CD4-positive, alpha-beta T cell (primary cell): ENCODE measurements at places on chromosomes 4 and X.
A peak's percentile ranks its signal among the peaks of the same experiment; 100 is the strongest.

GRCh38 chr4:87071401-87071800, 136.6 kb downstream of the AFF1 start:
- DNase-seq, result no peak

DNA sequence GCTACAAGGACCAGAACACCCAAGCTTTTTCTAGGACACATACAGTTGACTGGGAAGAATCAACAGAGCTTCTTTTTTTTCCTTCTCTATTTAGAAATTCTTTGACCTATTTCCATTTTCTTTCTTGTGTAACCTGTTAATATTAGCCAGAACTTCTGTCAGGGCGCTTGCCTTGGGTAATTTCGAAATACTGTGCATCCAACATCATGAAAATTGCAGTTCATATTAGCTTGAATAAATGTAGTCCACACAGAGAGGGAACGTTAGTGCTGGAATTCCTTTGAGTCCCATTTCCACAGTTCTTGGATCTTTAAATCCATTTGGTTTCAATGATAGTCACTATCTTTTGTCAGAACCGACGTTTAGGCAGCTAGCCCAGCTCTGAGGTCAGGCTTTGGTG, 141.8 kb downstream of the MXRA5 start:
- no peak for DNase-seq

- DNase-seq, result no peak
These were observed 1209.7 kb upstream of the PABPC4L start for GRCh38 chr4:135411251-135411650.

DNA sequence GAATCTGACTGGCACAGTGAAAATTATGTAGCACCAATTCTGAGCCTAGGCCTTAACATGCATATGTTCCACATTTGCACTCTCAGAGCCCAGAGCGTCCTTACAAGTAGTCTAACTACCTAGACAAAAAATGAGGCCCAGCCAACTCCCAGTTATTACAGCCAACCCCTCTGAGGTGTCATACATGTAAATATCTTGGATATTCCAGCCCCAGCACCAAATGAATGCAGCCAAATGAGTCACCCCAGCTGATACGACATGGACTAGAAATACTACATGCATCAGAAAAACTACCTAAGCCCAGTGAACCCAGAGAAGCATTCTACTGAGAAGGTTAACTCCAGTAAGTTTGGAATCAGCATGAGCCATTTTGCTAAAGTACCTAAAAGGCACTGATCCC, 145.1 kb downstream of the STPG2 start:
- DNase-seq, result no peak

DNA sequence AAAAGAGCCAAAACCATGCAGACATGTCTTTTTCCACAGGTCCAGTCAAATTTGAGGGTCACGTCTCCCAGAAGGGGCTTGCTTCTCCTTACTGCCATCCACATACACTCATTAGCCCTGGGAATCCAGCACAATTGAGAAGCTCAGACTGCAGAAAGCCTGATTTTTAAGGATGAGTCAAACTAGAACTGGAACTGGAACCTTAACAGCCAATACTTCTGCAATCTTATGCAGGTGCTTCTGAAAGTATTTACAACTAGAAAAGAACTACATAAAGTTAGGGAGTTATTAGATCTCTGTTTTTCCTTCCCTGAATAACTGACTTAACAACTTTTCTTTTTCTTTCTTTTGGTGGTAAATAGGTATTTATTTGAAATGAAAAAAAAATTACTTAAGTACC, 86.3 kb downstream of the CDS1 start:
- no peak for DNase-seq

- no peak for DNase-seq
These were observed 30.0 kb upstream of the BLTP1 start for GRCh38 chr4:122122083-122122482.

- no peak for DNase-seq
These were observed 10.8 kb downstream of the CETN2 start for GRCh38 chrX:152819732-152820131.

DNA sequence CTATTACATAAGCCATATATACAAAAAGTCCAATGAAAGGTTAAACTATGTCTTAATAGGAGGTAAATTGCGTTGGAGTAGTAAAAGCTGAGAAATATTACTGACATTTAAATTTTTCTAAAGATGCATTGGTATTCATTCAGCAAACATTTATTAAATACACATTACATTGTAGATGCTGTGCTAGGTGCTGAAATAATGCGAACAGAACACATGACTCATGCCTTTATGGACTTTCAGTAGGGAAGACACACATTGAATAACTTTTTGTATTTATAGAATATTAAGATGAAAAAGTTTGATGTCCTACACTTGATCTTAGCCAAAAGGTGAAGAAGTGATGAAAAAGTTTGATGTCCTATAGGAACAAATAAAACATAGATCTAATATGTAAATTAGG, 871.1 kb upstream of the SLIT2 start:
- no peak for DNase-seq

GRCh38 chr4:155795991-155796390, 37.2 kb downstream of the GUCY1B1 start:
- no peak for DNase-seq

GRCh38 chr4:3226467-3226866, 22.5 kb upstream of the MSANTD1 start:
- DNase-seq, result no peak

DNA sequence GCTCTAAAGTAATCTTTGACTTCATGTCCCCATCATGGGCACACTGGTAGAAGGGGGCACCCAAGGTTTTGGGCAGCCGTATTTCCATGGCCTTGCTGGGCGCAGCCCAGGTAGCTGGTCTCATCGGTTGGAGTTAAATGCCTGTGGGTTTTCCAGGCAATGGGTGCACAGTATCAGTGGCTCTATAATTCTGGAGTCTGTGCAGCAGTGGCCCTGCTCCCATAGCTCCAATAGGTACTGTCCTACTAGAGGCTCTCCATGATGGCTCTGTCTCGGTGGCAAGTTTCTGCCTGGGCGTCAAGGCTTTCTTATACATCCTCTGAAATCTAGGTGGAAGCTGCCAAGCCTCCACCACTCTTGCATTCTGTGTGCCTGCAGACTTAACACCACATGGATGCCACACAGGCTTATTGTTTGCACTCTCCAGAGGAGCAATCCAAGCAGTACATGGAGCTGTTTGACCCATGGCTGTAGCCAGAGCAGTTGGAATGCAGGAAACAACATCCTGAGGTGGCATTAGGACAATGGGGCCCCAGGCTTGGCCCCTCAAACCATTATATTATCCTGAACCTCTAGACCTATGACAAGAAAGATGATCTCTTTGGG, 60.5 kb upstream of the UGT8 start:
- DNase-seq, result no peak

DNA sequence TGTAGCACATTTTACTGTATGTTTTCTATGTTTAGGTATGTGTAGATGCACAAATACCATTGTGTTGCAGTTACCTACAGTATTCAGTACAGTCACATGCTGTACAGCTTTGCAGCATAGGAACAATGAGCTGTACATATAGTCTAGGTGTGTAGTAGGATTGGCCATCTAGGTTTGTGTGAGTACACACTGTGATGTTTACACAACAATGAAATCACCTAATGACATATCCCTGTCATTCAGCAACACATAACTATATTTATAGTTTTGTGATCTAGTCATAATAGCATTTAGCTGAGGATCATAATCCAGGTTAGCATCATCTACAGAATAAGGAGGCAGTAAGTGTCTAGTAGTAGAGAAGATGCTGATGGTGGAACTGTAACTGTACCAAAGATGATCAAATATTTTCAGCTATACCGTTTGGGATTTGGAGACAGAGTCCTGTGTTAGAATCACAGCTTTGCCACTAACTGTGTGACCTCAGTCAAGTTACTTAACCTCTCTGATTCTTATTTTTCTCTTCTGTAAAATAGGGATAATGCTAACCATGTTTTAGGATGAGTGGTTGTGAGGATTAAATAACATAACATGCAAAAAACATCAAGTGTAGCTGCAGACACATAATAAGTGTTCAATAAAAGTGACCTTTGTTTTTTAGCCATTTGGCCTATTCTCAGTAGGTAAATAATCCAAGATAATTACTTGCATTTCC, 73.3 kb downstream of the LIMCH1 start:
- no peak for DNase-seq

DNA sequence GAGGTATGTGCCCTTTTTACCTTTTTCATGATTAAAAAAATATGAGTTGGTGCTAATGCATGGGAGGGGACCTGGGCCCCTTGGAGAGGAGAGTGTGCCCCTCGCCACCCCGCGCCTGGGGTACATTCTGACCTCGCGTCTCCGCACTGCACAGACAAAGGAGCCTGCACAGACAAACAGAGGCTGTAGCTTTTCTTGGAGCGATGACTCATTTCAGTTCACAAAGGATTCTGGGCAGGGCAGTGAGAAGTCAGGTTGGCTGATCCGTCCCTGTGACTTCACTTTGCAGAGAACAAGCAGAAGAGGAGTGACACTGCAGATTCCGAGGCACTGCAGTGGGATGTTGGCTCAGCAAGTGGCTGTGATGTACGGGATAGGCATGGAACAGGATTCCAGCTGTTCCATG, 82.9 kb downstream of the STOX2 start:
- DNase-seq, result no peak

GRCh38 chr4:186755550-186756519, 32.2 kb upstream of the FAT1 start:
- no peak for DNase-seq

DNA sequence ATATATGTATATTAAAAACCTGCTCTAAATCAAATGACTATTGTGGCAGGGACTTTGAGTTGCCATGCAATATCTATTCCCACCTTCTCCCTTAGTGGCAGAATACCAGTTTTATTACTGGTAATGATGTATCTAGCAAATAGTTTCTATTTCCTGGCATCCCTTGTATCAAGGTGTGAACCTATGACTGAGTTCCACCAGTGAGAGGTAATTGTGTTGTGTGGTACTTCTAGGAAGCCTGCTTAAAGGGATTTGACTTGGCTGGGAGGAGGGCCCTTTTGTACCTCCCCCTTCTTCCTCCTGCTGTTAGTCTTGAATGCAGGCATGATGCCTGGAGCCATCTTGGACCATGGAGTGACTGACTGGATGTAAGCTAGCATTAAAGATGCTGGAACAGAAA, 65.4 kb upstream of the DYNLT3 start:
- no peak for DNase-seq

DNA sequence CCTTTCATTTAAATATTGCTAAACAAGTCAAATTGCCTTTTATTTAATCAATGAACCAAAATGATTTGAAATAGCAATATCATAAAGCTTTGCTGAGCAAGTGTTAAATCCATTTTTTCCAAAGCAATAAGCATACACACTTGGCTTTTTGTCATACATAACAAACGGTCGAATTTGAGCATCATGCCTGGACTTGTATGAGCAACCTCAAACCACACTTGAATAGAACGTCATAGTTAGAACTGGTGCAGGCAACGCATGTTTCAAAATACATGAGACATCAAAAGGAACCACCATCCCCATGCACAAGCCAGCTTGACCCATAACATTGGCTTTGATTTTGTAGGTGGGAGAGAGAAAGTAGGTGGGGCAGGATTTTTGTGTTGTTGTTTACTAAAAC, 812.3 kb upstream of the FRG1 start:
- DNase-seq, result no peak

GRCh38 chr4:15654593-15655222, 449 bp downstream of the FBXL5 start:
- DNase-seq, result peak; percentile 25

DNA sequence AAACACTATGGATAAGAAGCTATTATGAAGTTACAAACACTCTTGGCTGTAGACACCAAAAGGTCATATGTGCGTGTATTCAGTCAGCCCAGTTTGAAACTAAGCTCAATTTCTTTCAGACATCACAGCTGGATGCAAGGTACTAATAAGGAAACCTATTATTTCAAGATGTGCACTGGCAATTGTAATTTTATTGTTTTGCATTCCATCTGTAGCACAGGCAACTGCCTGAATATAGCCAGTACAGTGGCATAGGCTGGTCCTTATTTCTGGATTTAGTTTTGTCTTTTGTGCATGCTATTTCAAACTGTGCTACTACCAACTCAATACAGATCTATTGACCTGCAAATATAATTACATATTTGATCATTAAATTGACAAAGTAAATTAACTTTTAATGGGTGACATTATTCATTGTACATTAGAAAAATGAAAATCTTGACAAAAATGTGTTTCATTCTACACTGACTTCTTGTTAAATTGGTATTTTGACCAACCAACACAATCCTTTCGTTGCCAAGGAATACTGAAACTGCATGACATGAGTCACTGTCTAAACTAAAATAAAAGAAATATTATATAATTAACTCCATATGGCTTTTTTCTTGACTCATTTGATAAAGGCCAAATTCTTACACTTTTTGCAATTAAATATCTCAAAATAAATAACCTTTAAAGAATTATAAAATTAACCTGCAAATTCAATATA, 594.3 kb upstream of the ADGRL3 start:
- no peak for DNase-seq

GRCh38 chr4:15653864-15654592, 1.1 kb downstream of the FBXL5 start:
- DNase-seq, result peak; percentile 29

- no peak for DNase-seq
These were observed 141.2 kb downstream of the PDGFC start for GRCh38 chr4:156830351-156830750.

GRCh38 chr4:136768925-136769275, 763.4 kb downstream of the PCDH18 start:
- no peak for DNase-seq

DNA sequence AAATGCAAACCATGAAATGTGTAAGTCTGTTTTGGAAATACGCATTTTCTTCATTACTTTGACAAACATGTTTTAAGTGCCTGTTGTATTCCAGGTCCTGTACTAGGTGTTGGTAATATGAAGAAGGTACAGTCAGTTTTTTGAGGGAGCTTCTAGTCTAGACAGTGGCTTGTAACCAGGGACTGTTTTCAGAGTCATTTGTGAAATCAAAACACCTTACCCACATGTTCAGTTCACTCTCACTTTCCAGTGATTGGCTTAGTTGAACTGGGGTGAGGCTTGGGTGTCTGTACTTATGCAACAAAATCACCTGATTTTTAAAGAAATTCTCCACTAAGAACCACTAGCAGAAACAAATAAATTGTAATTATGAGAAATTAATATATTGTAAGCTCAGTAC, 16.4 kb downstream of the DCLK2 start:
- DNase-seq, result no peak

GRCh38 chr4:68499021-68499420, 51.8 kb downstream of the TMPRSS11E start:
- no peak for DNase-seq

DNA sequence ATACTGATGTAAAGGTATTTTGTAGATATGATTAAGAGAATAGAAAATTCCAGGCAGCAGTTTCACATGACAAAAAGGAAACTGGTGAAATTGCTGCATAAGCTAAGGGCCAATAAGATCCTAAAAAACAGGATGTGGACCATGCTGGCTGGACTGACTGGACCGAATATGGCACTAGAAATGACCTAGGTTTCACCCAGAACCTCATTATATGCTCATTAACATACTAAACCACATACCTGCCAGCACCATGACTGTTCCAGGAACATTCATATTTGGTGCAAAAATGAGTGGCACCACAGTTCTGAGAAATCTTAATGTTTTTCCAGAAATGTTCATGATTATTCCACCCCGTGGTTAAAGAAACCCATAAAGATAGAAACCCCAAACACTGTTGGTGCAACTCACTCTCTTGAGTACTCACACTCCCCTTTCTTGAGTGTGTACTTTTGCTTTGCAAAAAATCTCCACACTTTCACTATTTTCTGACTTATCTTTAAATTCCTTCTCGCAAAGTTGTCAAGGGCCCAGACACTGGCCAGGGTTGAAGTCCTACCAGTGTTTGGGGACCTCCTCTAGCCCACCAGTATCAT, 74.0 kb downstream of the FANCB start:
- no peak for DNase-seq
